ENCODE measurements at places on chromosomes 7 and 10.

DNA sequence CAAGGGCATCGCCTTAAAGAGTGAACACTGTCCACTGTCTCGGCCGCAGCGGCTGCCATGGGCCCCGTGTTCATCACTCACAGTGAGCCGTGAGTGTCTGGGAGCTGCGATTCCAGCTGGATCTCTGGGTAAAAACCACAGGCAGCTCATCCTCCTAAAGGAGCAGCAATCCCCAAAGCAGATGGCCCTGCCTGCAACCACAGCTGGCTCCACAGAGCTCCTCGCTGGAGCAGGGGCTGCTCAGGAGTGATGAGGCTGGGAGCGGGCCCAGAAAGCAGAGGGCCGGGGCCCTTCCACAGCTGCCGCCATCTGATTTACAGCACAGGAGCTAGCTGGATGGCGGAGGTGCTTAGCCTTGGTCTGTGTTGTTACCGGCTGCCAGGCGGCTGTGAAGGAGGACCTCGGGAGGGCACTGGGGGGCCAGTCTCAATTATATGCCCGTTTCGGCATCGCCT is 6.6 kb upstream of the TMEM184A start:
- DNase-seq: no peak

GRCh38 chr7:55873765-55874164 is 11.2 kb upstream of the SEPTIN14 start:
- no peak for DNase-seq

GRCh38 chr10:35225204-35225603 is 98.6 kb downstream of the CREM start:
- DNase-seq: no peak

- no peak for DNase-seq
Observed at GRCh38 chr10:110628161-110628560, 16.0 kb upstream of the RBM20 start.

- DNase-seq: no peak
Observed at GRCh38 chr10:3081383-3081981, 14.1 kb downstream of the PFKP start.

DNA sequence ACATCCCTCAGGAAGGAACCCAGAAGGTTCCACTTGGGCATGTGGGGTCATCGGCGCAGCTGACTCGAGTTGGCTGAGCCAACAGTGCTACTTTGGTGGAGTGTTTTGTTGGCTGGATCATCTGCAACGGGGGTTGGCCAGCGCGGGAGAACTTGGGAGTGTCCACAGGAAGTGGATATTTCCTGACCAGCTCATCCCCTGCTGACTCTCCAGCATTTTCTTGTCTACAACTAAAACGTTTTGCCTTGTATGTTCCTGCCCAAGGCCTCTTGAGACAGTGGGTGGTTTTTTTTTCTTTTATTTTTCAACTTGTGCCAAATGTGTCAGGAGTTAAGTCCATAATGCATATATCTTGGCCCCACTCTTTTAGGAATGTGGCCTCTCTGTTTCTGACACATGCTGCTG is 208.6 kb downstream of the ZNF365 start:
- peak; percentile 83 for DNase-seq

GRCh38 chr10:70335246-70335613 is 47.2 kb downstream of the LRRC20 start:
- no peak for DNase-seq

GRCh38 chr7:129405527-129405926 is 28.7 kb upstream of the STRIP2 start:
- DNase-seq: no peak

DNA sequence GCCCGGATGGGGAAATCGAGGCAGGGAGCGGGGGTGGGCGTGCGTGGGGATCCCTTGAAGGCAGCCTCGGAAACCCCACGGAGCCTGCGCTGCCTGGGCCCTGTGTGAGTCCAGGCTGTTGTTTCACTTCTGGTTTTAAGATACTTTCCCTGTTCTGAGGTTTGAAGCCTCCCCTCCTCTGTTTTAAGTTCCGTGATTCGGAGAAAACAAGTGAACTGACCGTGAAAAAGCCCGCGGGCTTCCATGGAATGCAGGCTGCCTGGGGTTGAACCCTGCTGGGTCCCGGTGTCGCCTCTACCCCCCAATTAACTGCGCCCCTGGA is 401 bp downstream of the LRRC27 start:
- DNase-seq: no peak

DNA sequence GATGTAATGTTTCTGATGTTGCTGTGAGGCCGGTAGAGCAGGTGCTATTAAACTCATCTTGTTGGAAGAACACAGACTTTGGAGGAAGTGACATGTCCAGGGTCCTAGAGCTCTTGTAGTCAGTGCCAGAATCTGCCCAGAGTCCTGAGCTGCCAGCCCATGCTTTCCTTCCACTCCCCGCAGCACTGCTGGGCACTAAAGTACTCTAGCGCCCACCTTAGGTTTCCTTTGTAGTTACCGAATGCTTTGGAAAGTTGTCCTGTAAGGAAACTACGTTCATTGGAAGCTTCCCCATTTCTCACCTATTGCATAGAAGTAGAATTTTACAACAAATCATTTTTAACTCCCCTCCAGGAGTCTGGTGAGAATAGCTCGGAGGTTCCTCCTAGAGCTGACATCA is 11.0 kb downstream of the ZNF862 start:
- no peak for DNase-seq

DNA sequence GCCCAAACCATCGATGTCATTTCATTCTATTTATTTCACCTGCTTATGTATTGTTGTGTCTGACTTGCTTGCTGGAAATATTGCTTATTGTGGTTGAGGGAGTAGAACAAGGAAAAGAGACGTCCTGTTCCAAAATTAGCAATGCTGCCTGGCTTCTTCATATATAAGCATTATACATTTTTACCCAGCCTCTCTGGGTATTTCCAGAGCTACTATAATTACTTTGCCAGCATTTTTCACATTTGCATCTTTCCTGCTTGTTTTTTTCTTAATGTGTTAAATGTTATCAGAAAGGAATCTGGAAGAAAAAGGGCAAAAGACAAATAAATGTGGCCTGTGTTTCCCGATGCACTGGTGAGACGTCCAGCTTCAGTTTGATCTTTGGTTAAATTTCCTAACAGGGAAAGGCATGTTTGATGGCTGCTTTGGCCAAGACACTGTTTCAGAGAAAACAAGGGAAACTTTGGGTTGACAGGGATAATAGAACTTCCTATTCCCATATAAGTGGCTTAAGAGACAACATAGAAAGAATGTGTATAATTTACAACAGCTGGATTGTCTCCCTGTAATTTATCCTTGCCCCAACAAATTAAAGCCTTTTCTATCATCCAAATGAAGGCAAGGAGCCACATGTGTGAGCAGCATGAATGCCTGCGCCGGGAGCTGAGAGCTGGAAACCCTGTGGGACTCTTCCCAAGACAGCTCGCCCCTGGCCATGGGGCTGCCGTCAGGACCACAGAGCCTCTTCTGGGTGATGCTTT is 671.1 kb upstream of the CELF2 start:
- no peak for DNase-seq

- DNase-seq: no peak
Observed at GRCh38 chr7:95517870-95518269, 32.1 kb downstream of the ASB4 start.

- no peak for DNase-seq
Observed at GRCh38 chr10:26737730-26738129, 40.2 kb downstream of the PDSS1 start.

DNA sequence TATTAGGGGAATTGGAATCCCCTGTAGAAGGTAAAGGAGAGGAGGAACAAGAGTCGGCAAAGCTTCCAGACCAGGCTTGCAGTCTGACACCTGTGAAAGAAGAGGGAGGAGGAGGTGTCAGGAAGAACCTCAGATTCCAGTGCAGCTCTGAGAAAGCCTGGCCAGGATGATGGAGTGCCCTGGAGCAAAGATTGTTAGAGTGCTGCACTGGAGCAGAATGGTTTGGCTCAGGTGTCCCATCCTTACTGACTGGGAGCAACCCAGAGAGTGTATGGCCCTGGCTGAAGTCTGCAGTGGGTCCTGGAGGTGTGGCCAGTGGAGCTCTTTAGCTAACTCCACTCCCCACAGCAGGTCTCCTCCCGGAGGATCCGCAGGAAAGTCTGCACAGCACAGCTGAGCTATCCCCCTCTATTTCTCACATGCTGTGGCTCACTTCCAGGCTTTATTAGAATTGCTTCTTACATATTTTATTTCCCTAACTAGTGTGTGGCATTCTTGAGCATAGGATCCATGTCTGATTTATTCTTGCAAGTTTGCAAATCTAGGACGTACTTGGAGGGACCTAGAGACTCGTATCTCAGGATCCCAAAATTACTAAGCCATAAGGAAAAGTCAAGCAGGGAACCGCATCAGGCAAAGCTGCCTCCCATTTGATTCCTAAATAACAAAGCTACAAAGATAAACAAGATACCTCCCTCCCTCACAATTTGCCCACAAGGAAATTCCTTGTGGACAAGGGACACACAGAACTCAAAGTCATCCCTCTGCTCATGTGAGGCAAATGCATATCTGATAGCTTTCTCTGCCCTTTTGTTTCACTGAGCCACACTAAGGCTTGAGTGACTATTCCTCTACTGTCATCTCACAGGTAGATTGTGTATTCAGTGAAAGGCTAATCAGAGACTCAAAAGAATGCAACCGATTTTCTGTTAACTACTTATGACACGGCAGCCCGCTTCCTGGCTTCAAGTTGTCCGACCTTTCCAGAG is 58.8 kb downstream of the VIM start:
- DNase-seq: no peak

DNA sequence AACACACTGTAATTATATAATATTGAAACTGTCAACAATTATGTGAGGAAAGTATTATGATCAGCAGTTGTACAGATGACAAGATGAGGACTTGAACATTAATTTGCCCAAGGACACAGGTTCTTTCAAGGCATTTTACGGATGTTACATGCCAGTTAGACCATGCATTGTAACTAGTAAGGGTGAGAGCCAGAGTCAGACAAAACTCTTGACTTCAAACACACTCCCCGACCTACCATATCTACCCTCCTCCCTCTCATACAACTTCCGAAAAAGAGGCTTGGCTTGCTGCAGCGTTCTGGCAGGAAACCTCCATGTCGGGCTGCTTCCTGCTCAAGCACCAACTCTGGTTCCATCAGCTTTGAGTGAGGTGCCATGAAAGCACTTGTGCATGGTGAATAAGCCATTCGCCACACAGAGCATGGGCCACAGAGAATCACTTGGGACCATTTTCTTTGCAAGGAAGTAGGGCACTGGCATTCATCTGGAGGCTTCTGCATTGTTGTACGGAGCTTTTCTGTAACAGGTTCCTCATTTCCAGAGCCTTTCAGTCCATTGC is 53.2 kb downstream of the FOXI2 start:
- no peak for DNase-seq

DNA sequence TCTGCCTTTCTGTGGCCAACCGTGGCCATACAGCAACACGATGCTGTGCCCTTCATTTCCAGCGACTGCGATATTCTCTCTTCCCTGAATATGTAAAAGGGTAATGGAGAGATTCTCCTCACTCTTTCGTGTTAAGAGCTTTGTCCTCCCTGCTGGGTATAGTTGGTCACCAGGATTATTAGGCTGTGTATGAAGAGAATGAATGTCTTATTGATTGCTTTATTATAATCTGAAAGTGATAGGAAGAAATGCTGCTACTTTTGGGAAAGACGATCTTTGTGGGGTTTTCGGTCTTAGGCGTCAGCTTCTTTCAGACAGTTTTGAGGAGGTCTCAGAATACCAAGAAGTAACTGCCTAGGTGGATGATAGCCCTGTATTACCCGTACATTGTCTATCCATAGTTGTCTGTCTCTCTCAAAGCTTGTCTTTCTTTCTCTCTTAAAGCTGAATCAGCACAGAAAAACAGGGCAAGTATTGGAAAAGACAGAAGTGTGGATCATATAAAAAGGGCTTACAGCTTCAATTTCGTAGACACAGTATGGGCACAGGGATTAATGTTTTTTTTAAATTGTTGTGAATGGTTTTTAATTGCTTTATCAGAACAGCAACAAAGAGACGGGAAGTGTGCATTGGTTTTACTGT is 1.2 kb downstream of the AHCYL2 start:
- DNase-seq: no peak

- no peak for DNase-seq
Observed at GRCh38 chr7:690478-691360, 35.8 kb upstream of the DNAAF5 start.

DNA sequence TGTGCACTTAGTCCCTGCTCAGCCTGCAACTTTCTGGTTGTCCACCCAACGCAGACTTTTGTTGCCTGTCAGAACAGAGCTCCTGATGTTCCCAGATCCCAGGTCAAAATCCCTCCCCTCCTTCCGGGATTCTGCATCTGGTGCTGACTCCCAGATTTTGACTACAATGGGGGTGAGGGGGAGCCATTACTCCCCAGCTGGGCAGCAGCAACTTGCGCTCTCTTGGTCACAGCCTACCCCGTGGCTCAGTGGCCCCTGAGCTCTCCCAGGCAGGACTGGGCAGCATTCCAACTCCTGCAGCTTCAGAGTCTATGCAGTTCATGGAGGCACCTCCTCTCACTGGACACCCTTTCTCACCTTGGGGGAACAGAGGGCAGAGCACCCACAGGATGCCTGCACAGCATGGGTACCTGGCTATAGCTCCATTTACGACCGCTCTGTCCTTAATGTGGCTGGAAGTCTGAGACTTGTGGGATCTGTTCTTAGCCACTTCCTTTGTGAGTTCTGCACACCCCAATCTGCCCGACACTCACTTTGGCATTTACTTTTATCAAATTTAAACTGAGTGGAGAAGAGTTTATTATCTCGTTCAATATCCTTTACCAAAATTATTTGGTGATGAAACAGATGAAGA is 545.5 kb upstream of the MGMT start:
- no peak for DNase-seq

- no peak for DNase-seq
Observed at GRCh38 chr7:82395147-82395546, 48.4 kb downstream of the CACNA2D1 start.

DNA sequence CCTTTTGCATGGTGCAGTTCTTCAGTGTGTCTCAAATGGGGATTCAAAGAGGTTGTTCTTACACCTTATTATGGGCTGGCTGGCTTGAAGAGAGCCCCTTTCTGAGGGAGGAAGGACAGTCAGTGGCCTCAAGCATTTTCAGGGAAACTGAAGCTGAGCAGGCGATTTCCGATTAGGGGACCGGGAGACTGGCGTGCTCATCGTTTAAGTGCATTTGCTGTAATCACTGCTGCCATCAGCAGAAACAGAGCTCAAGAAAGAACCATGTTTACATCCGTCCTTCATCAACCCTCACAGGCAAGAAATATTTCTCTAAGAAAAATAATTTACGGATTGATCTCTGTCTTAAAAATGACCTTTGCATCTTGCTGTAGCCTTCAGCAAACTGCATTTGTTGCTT is 32.2 kb downstream of the DNAJB6 start:
- no peak for DNase-seq

GRCh38 chr7:4878336-4879335 is 4.9 kb downstream of the RADIL start:
- DNase-seq: no peak

GRCh38 chr10:52979295-52979990 is 206.9 kb upstream of the MBL2 start:
- no peak for DNase-seq

DNA sequence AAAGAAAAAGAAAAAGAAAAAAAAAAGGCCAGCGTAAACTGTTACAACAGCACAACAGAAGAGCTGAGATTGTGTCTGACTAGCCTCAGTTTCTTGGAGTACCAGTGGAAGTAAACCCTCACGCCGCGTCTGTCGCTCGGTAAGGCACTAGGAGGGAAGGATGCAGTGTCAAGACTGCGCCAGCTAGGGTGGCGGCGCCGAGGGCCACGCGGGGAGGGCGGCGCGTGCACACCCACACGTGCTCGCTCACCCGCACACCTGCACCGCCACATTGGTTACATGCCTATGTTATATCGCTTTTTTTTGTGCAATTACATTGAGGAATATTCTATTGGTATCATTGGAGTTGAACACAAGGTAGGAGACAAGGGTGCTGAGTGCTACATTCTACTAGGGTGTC is 48.2 kb downstream of the CLEC2L start:
- DNase-seq: no peak

GRCh38 chr7:2019461-2019710 is 213.4 kb downstream of the MAD1L1 start:
- no peak for DNase-seq
